ENCODE measurements at places on chromosomes 16 and 17. TPM values are rescaled to one million over a fixed set of nuclear protein-coding genes. Genes with fewer than 3 reads are reported as not detected.

- no peak for DNase-seq
Observed at GRCh38 chr17:10579270-10579669, 29.8 kb upstream of the MYH2 start.

DNA sequence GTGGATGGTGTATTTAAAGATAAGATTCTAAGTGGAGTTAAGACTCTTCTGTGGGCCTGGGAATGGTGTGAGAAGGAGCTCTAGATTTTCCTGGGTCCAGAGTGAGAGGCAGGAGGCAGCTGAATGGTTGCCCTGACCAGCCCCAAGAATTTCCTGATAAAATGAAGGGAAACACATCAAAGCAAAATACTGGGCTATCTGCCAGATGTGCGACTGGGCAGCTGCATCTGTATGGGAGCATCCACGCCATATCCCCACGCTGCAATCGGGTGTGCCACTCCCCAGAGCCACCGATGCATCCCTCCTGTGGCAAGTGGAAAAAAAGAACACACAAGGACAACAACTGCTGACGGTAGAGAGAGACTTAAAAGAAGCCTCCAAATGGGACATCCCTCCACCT, 84.3 kb upstream of the COX10 start:
- DNase-seq: no peak

The GGT6 gene
- 51.4 TPM for polyA plus RNA-seq

The DLX4 gene
- polyA plus RNA-seq: not detected

The PRDM7 gene
- not detected for polyA plus RNA-seq

DNA sequence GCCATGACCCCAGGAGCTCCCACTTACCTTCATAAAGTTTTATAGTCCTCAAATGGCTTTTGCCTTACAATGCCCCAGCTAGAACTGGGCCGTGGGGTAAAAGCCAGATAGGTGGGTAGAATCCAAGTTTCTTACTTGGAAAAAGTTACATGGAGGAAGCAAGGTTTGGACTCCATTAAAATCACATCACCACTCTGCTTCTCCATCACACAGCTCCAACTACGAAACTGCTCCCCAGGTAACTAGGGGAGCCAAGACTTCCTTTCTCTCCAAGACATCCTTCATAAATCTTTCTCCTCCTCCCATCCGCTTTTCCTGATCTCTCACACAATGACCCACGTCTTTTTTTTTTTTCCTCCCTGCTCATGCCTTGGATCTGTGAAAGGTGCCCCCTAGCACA, 130.8 kb upstream of the RCVRN start:
- no peak for DNase-seq
